ENCODE measurements at places on chromosomes 6 and 20.

DNA sequence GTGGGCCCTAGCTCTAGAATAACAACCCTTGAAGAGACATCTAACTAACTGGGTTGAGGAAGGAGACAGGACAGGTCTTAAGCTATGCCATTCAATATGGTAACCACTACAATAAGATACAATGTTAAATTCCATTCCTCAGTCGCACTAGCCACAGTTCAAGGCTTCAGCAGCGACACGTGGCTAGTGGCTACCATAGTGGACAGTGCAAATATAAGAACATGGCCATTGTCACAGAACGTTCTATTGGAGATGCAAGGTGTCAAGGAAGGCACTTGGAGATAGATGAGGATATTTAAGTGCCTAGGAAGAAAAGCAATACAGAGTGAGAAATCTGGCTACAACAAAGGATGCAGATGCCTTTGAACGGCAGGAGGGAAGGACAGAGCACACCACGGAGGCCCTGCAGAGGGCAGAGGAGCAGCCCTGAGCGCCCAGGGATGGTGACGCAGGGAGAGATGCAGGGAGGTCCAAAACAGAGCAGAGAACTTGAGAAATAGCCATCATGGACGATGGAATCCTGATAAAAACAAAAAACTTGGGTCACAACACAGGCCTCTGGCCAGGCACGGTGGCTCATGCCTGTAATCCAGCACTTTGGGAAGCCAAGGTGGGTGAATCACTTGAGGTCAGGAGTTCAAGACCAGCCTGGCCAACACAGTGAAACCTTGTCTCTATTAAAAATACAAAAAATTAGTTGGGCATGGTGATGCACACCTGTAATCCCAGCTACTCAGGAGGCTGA, 140.7 kb downstream of the ZMYND8 start:
- no peak for DNase-seq

- no peak for DNase-seq
Measured at GRCh38 chr6:27213544-27214125, 33.9 kb upstream of the PRSS16 start.

DNA sequence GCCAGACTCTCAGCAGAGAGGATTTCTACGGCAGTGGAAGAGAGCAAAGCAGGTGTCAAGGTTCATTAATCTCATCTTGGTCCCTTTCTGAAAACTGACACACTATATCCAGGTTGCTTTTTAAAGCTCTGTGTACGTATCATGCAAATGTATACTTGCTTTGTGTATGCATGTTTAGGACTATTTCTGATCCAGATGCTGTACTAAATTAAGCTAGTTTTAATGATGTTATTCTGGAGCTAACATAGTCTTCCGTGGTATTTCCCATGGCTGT, 59.2 kb upstream of the SNX9 start:
- no peak for DNase-seq

DNA sequence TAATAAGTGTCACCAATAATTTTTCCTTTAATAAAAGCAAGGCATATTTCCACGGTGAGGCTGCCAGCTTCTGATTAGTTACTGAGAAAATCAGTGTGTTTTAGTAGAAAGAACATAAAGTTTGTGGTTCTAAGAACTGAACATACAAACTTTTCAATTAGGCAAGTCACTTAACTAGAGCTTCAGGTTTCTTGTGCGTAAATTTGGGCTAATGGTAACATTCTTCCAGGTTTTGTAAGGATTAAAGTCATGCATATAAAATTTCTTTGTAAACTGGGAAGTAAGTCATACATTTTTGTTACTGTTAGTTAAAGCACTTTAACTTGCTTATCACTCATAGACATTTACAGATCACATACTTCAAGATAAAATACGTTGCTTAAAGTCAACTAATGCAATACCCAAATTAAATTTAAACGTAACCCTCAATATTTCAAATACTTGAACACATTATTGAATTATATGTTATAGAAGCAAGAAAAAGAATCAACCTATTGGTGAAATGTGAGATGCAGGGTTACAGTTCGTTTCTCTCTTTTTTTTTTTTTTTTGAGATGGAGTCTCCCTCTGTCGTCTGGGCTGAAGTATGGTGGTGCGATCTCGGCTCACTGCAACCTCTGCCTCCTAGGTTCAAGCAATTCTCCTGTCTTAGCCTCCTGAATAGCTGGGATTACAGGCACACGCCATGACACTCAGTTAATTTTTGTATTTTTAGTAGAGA, 327.3 kb upstream of the NOX3 start:
- no peak for DNase-seq

DNA sequence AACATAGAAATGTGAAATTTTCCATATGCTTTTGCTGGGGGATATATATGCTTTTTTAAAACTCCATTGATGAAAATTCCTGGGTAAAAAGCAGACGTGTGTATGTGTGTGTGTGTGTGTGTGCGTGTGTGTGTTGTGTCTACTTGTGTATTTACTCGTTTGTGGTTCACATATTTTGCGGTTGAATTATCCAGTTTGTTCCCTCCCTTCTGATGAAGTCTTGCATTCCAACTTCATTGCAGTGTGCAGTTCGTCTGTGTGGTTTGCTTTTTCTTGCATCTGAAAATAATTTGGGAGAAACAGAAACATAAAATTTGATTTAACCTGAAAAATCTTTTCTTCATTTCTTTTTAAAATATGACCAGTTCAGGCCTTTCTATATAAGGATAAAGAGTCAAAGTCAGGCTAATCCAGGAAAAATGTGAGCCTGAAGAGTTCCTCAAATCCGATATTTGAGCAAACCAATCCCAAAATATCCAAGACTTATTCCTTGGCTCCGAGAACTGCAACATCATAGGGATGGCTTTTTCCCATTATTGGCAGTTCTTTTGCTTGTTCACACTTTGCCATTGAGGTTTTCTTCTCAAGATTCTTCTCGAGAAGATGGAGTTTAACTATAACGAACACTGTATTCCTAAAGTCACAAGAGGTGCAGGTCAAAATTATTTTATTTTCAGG, 202.2 kb upstream of the CCN2 start:
- no peak for DNase-seq

DNA sequence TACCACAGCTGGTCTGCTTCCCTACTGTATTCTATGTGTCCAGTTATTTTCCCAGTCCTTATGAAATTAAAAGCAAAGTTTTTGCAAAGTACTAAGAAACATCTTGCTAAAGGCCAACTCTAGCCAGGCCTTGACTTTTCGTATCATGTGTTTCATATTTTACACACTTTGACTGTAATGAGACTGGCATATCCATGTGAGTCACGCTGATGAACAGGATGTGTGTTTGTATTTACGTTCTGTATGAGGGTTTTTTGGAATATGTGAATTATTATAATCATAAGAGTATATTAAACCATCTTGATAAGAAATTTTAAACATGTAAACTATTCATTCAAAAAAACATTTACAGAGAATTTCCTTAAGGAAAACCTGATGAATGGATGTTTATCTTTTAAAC, 59.7 kb downstream of the EYA4 start:
- DNase-seq = no peak

- DNase-seq = no peak
Measured at GRCh38 chr6:125507987-125508655, 206.4 kb upstream of the HDDC2 start.

GRCh38 chr20:57841297-57841866, 131.6 kb upstream of the PMEPA1 start:
- DNase-seq = no peak

DNA sequence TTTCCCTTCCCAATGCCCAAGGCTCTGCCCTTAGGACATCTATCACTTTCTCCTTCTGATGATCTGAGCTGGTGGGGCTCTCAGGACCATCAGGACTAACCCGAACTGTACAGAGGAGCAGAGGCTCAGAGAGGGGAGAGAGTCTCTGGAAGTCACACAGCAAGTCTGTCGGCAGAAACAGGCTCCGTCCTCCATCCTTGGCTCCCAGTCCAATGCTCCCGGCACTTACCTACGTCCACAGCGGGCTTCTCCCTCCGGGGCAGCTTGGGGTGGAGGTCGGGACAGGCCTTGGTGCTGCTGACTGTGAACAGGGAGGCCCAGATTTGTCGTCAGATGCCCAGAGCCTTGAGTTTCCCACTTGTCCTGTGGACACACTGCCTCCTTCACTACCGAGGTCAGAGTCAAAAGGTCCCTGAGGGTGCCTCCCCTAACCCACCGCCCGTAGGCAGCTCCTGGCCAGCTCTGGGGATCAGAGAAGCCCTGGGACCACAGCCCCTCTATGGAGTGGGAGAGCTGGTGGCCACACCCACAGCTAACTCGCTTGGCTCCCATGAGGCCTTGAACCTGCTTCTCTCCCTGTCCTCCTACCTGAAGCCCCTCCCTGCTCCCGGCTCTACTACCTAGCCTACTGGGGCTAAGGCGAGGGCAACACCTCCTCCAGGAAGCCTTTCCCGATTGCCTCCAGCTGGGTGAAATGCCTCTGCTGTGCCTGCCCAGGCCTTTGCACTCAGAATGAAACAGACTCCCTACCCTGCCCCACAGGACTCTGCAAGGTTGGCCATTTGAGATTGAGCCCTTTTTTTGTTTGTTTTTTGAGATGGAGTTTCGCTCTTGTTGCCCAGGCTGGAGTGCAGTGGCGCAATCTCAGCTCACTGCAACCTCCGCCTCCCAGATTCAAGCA, 22.6 kb downstream of the VSTM2L start:
- DNase-seq = peak; percentile 71

DNA sequence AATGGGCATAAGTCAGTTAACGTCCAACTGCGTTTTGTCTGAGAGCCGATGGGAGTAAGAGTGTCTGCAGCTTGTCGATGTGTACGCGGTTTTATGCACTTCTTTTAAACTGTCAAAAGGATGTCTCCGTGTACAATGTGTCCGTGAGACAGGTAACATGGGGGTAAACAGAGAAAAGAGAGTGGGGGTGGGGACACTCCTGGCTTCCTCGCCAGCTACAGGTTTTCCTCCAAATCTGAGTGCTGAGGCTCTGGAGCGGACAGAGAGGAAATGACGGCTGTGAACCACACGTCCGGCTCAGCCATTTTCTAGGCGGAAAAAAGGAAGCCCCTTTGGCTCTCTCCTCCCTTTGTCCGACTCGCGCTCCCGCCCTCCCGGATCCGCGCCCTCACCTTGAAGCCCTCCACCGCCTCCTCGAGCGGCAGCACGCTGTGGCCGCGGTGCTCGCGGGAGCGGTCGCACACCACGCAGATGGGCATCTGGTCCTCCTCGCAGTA, 916 bp downstream of the TRIM27 start:
- DNase-seq = no peak

- no peak for DNase-seq
Measured at GRCh38 chr6:107956586-107957307, 1.3 kb downstream of the SEC63 start.

- DNase-seq = no peak
Measured at GRCh38 chr6:134422426-134423231, 104.7 kb upstream of the SGK1 start.

DNA sequence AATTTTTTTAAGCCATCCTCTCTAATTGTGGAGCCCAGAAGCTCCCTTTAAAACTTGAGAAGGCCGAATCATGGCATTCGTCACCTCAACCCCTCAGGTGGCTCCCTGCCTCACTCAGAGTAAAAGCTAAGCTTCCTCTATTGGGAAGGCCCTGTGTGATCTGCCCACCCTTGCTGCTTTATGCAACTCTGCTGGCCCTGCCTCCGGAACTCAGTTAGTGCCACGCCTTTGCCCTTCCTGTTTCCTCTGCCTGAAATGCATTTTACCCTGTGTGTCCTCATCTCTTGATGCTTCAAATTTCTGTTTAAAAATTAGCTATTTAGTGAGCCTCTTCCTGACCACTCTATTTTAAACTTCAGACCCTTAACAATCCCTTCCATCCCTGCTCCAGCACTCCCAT, 5.7 kb downstream of the PACRG start:
- no peak for DNase-seq

DNA sequence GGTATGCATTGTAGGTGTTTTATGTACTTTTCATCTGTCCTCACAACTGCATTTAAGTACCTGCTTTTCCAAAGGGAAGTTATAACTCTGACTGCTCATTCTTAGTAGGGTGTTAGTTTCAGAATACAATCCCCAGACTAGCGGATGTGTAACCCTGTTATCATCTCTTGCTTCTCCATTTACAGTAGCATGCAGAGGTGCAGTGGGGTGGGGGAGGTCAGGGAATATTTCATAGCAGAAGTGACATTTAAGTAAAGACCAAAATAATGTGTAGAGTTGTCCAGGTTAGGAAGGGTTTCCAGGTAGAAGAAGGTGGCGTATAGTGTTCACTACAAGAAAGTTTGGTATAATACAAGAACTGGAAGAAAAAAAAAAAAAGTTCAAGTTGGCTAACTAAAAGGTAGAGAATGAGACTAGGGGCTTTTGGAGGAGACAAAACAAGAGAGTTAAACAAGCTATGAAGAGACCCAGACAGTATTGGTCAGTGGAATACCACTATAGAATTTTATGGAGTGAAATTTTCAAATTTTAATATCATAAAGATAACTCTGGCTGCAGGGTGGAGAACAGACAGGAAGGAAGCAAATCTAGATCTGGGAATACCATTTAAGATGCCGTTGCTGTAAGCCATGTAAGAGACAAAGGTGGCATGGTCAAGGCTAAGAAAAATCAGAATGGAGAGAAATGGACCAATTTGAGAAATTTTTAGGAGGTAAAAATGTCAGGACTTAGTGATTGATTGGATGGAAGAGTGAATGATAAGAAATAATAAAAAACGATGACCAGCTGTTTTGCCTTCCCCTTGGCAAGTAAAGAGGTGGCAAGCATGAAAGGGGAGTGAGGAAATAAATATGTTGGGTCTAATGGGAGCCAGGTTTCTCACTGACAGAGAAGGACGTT, 2.2 kb upstream of the AHI1 start:
- DNase-seq = no peak
